NCI-H1930 (cell line): ENCODE measurements at places on chromosomes 13 and 19.

DNA sequence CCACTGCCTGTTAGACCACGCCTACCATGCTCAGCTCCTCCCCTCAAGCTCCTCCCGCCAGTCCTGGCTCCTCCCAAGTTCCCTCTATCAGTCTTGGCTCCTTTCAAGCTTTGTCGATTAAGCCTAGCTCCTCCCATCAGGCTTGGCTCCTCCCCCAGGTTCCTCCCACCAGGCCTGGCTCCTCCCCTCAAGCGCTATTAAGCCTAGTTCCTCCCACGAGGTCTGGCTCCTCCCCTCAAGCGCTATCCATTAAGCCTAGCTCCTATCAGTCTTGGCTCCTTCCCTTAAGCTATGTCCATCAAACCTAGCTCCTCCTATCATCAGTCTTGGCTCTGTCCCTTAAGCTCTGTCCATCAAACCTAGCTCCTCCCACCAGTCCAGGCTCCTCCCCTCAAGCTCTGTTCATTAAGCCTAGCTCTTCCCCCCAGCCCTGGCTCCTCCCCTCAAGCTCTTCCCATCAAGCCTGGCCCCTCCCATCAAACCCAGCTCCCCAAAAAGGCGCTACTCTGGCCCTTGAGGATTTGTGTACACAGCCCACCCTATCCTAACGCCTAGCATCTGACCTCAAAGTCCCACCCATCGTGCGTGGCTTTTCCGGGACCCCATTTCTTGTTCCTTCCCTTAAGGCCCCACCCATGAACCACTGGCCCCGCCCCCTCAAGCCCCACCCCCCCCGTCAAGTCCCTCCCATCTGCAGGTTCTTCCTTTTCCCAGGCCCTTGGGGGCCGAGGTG, 10.0 kb downstream of the CAMSAP3 start:
- DNase-seq: no peak

- DNase-seq: no peak
Observed at GRCh38 chr13:45846681-45847080, 4.9 kb downstream of the SIAH3 start.

DNA sequence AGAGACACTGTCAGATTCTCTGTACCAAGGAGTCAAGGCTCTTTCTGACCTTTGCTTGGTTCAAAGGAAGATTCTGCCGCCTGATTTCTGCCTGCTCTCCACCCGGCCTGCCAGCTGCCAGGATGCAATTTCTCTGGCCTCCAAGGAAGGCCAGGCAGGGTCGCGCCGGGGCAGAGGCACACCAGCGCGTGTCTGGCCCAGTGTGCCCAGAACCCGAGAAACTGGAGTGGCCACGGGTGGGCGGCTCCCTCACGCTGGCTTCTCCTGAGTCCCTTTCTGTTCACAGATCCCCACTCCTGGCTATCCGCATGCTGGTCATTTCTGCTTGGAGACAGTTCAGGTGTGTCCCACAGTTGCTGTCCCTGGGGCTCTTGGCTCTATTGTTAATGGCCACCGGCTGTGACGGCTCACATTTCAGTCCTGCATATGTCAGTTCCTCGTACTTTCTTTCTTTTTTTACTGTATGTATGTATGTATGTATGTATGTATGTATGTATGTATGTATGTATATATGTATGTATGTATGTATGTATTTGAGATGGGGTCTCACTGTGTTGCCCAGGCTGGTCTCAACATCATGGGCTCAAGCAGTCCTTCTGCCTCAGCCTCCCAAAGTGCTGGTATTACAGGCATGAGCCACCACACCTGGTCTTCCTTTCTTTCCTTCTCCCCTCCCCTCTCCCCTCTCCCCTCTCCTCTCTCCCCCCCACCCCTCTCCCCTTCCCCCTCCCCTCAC, 16.9 kb downstream of the TMPRSS9 start:
- DNase-seq: no peak

DNA sequence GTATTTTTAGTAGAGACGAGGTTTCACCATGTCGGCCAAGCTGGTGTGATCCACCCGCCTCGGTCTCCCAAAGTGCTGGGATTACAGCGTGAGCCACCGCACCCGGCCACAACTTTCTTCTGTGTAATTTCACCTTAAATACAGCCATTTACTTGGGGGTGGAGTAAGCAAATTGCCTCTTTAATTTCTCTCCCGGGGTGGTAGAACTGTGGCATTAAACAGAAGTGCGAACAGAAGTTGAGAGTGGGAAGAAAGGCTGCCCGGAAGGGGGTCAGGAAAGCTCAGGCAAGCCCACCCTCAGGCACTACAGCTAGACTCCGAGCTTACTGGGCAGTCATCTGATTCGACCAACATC, 475 bp upstream of the DNAJC15 start:
- DNase-seq: no peak

DNA sequence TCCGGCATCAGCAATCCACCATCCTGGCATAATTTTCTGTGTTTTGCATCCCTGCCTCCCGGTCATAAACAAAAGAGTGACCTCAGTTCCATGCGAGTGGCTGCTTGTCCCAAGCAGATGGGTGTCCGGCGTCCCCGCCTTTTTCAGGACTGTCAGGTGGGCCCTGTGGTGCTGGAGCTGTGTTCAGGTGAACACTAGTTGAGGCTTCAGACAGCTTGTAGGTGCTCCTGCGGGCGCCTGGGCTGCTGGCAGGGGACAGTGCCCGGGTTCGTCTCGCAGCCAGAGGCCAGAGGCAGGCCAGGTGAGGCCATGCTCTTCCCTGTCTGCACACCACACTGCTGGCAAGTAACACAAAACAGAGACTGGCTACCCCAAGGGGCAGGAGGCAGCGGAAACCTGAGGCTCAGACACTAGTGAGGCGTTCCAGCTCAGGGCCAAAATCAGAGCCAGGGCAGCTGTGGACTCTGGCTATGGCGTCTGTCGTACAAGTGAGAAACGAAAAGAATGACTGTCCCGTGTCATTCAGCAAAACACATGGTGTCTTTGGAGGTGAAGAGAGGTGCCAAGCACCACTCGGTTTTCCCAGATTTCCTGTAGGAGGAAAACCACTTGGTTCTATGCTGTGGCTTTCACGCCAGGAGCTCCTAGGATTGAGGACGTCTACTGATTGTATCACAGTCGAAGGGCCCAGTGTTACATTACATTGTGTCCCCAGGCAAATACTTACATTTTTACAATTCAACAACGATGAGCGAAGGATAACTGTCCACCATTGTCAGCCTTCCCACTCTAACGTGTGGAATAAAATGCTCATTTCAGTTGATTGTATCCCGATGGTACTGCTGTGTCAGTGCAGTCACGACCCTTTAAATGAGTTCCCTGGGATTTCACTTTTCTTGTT, 104.0 kb downstream of the ATP11A start:
- no peak for DNase-seq

DNA sequence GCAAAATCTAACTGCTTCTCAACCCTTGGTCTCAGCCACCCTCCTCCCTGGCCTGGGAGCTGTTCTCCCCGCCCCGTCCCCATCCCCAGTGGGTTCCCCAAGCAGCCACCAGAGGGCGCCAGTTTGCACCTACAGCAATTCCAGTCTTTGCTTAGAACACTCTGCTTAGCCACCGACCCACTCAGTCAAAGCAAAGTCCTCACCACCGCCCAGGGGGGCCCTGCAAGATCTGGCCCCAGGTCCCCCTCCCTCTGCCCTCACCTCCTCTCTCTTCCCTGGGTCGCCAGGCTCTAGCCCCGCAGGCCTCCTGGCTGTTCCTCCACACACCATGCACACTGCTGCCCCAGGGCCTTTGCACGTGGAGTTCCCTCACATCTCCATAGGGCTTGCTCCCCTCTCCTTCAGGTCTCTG, 12.4 kb downstream of the TMEM143 start:
- DNase-seq: peak; percentile 63

GRCh38 chr13:100584896-100585295, 3.7 kb downstream of the GGACT start:
- no peak for DNase-seq

DNA sequence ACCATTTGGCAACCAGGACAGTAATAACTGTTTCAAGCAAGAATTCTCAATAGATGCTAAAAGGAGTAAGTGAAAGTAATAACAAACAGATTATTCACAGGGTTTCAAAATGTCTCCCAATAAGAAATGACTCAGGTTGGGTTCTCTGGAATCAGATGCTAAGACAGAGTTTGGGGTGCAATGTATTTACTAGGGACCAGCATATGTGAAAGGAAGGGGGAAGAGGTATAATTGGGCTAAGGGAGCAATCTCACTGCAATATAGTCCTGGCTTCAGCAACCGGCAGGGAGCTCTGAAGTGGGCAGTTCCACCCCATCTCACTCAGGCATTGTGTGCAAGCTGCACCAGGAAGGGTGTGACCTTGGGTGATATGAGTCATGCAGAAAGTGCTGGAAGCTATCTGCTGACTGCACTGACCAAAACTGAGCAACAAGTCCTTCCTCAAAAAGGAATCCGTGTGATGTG, 23.4 kb downstream of the ZDHHC20 start:
- DNase-seq: no peak

GRCh38 chr13:44756276-44756810, 180.2 kb upstream of the TSC22D1 start:
- DNase-seq: no peak

DNA sequence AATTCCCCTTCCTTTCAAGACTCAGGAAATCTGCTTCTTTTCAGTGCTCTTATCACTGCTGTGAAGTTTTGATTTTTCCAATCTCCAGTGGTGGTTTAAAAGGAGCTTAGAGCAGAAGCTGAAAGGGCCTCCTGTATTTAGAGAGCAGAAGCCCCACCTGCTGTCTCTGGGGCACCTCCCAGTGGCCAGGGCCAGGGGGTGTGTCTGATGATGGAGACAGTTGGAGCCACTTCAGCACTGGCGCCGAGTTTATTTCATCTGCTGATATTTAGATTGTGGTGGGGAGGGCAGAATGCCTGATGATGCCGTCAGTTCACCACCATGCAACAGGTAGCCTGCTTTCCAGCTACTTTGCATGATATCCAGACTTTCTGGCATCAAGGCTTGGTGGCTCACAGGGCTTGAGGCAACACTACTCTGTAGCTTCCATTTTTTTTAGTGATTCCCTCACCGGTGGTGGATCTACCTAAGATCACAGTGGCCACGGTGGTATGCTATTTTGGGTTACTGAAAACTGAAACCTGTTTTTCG, 371.9 kb downstream of the KCNRG start:
- DNase-seq: no peak

- no peak for DNase-seq
Observed at GRCh38 chr19:768424-768823, 17.5 kb downstream of the MISP start.

DNA sequence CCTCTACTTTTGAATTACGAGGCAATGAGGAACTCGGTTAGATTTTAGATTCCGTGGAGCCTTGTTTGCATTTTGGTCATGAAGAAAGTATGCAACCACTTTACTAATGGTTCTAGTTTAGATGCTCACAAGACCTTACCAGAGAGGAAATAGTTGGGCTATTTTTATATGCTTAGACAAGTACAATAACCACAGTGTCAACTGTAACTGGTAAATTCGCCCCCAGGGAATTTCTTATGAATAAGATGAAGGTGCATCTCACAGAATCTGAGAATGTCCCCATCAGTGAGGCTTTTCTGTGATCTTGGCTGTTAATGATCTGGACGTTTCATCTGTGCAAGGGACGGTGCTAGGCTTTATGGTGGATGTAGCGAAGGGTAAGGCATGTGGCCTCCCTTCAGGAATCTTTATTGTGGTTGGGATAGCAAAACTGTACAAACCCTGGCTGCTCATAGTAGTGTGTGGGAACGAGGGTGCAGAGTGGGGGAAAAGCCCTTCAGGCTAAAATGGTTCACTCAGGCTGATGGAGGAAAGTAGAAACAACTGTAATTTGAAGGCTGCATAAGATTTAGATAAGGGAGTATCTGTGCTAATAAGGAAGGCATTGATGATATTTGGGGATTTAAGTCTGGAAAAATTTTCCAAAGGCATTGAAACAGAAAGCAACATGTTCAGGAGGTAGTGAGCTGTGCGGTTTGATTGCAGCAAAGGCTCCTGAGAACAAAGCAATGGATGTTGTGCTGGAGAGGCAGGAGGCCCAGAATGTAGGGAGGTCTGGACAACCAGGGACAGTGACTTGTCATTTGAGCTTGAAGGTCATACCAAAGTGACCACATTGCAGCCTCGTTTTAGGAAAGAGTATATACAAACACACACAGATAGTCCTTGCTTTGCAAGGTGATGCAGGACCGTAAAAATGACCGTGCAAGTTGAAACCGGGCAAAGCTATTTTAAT, 28.4 kb downstream of the UBAC2 start:
- no peak for DNase-seq

DNA sequence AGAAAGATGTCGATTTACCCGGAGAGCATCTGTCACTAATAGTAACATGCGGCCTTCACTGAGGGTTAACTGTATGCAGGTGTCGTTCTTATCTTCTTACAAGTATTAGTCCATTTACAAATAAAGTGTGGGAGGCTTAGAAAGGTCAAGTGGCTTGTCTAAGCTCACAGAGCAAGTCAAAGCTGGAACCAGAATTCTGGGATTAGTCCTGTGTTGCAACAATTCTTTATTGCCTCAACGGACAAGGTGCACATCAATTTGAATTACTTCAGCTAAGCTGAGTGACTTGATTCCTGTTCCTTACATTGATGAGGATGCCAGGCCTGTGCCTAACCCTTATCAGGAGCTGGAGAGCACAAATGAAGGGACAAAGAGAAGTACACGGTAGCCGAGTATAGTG, 1193.6 kb downstream of the UQCRFS1 start:
- DNase-seq: no peak

- no peak for DNase-seq
Observed at GRCh38 chr13:40331802-40332201, 334.6 kb downstream of the FOXO1 start.

DNA sequence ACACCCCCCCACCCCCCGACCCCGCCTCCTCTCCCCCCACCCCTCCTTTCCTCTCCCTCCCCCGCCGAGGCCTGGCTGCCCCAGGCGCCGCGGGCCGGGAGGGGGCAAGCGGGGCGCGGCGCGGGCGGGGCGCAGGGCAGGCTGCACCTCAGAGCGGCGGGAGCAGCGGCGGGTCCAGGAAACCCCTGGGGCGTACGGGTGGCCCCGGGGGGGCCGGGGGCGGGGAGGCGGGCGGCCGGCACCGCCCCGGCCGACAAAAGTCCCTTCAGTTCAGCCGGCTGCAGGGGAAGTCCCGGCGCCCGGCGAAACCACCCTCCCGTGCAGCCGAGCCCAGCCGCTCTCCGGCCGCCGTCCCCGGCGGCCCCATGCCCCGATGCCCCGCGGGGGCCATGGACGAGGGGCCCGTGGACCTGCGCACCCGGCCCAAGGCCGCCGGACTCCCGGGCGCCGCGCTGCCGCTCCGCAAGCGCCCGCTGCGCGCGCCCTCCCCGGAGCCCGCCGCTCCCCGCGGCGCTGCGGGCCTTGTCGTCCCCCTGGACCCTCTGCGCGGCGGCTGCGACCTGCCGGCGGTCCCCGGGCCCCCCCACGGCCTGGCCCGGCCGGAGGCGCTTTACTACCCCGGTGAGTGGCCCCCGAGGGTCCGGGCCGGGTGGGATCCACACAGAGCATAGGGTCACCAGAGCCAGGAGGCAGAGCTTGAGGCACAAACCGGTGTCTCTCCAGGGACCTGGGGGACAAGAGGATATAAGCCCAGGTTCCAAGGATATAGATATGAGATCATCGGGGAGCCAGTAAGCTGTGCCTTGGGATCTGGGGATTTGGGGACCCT, at the start of gene BCL3:
Gene BCL3, plus strand, starts transcription at position 283 of the 829 bp plus-strand sequence. Its CDS starts 83 bp downstream, at position 366.
- peak; percentile 31 for DNase-seq

DNA sequence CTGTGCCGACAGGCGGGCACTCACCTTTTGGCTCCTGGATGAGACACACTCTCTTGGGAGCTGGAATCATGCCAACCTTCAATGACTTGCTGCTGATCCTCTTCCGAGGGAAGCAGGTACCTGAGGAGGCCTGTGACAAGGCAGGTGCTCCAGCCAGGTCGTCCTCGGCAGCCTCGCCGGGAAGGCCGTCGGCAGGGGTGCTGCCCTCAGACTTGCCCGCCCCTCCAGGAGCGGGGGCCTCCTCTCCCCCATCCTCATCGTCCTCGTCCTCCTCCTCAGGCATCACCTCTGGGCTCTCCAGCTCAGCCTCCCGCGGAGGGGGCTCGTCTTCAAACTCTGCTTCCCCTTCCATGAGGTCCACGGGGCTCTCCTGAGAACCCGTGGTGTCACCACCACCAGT, 29.2 kb downstream of the SUGP2 start:
- DNase-seq: no peak
